Urinary bladder (tissue), 4 donors: ENCODE measurements at places on chromosomes 12 and 14.

- DNase-seq: no peak
Observed at GRCh38 chr12:107329569-107330324, 236.4 kb upstream of the CRY1 start.

DNA sequence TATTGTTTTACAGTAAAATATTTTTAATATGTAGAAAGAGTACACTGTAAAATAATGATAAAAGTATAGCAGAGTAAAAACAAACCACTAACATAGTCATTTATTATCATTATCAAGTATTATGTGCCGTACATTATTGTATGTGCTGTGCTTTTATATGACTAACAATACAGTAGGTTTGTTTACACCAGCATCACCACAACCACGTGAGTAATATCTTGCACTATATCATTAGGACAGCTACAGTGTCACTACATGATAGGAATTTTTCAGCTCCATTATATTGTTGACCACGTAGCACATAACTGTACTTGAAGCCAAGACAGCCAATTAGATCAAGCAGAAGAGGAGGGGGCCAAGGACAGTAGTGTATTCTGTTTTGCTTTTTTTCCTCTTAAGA is 415.4 kb downstream of the RAD51B start:
- no peak for DNase-seq

- no peak for DNase-seq
Observed at GRCh38 chr12:132230381-132230780, 86.1 kb downstream of the NOC4L start.

DNA sequence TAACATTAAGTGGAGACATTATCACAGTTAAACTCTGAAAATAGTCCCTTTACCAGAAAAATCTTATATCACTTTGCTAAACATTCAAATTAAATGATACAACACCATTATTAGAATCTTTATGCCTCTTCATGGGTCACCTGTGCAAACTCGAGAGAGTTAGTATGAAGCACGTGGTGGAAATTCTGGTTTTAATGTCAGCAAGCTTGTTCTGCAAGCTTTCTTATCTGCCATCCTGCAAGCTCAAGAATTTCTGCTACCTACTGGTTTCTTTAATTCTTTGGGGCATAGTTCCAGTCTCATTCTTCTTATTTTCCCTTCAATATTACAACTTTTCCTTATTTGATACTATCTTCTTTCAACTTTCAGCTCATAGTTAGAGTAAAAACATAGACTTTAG is 868 bp downstream of the CATSPERB start:
- no peak for DNase-seq

GRCh38 chr14:75371297-75371696 is 56.5 kb upstream of the JDP2 start:
- DNase-seq: no peak

GRCh38 chr12:64673490-64674169 is 63.3 kb downstream of the RASSF3 start:
- DNase-seq: no peak

DNA sequence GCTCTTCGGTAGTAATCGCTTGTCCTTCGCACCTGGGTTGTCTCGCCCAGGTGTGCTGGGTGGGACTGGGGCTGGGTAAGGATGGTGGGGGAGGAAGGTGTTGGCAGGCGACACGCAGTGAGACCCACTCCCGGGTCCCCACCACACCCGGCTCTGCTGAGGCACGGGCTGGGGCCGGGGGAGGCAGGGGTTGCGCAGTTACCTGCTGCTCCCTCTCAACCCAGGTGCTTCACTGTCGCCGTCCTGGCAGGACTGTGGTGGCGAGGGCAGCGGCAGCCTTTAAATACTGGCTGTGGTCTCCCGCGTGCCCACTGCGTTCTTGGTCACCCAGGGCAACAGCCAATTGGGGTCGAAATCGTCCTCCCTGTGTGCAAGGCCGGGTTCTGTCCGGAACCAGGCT is at the start of gene CCER1:
TSS of gene CCER1 (minus strand) at position 256 of the 400 bp plus-strand sequence. CDS start 434 bp downstream, outside the sequence.
- no peak for DNase-seq
